EH (cell line): ENCODE measurements at places on chromosomes 6 and 20.

DNA sequence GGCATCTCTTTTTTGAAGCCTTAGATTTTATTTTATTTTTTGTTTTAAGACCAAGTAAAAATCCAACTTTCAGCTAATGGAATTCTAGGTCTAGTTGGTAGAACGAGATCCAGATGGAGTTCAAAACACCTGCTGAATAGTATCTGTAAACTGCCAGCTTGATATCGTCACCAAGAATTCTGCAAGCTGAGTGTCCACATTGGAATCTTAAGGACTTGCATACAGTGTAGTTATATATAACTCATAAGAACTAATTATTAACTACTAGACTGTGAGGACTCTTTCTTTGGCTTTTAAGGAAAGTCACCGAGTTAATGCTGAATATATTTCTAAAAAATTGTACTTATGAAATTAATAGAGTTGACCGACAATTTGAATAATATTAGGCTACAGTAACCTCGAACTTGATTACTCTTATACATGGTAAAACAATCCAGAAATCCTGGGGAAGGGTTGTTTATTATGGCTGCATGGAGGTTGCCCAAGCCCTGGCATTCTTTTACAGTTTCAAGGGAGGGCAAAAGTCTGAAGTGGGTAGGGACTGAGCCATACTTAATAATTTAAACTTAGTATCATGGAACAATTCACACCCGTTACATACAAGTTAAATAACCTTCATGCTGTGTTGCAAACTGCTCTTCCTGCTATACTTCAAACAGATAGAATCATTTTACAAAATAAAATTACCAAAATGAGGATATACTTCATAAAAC lies 553.9 kb downstream of the PTPRT start:
- DNase-seq, result no peak

- DNase-seq, result no peak
Observed at GRCh38 chr20:400454-401275, 7.4 kb upstream of the RBCK1 start.

DNA sequence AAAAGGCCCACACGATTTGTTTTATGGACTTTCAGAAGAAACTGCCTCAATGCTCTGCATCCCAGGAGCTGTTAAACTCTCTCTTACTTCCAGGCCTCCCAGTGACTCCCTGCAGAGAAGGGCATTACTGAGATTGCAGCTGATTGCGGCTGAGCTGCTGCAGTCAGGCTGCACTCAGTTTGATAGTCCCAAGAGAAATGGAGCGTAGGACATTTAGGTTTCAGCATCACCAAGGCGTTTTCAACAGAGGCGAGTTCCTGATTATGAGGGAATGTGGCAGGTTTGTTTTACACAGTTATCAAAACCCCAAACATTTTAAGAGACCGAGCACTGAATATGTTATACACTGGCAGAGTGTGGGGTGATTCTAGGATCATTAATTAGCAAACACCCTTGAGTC lies 145.6 kb downstream of the TBX18 start:
- peak; percentile 71 for DNase-seq

DNA sequence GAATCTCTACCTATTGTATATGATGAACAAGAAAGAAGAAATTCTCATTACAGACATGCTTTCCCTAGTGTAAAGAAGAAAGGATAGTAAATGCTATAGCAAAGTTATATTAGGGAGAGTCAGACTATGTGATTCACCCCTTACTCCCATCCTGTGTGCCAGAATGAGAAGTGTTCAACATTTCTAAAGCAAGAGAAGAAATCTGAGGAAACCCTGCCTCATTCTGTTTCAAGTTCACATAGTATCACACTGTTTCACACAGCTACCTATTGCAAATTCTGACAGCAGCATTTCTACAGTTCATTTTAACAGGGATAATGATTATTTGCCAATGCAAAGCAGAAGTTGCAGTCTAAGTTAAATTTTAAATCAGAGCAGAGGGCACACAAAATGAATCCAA lies 267.2 kb upstream of the TCF21 start:
- DNase-seq, result peak; percentile 9

DNA sequence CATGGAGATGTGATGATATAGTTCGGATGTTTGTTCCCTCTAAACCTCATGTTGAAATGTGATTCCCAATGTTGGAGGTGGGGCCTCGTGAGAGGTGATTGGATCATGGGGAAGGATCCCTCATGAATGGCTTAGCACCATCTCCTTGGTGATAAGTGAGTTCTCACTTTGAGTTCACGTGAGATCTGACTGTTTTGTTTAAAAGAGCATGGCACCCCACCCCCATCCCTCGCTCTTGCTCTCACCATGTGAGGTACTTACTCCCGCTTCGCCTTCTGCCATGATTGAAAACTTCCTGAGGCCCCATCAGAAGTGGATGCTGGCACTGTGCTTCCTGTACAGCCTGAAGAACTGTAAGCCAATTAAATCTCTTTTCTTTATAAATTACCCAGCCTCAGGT lies 10.9 kb downstream of the SLC32A1 start:
- DNase-seq, result no peak

- no peak for DNase-seq
Observed at GRCh38 chr6:139612135-139612465, 237.7 kb upstream of the CITED2 start.

DNA sequence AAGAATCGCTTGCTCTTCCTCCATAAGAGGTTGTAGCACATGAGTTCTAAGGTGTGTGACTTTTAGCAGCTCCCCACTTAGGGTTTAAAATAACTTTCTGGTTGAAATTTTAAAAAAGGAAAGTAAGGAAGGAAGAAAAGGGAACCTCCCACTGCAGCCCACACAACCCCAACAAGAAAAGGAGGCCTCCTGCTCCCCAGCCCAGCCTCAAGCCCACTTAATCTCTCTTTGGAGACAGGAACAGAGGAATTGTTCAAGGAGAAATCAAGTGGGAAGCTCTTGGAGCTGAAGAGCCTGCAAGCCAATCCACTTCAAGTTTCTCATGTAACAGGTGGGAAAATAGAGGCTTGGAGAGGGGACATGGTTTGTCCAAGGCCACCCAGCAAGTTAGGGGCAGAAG lies 39.1 kb upstream of the PREX1 start:
- DNase-seq, result no peak

GRCh38 chr20:35979544-35979943 lies 11.2 kb downstream of the CNBD2 start:
- no peak for DNase-seq

- peak; percentile 38 for DNase-seq
Observed at GRCh38 chr20:37564388-37565133, 36.9 kb upstream of the BLCAP start.

DNA sequence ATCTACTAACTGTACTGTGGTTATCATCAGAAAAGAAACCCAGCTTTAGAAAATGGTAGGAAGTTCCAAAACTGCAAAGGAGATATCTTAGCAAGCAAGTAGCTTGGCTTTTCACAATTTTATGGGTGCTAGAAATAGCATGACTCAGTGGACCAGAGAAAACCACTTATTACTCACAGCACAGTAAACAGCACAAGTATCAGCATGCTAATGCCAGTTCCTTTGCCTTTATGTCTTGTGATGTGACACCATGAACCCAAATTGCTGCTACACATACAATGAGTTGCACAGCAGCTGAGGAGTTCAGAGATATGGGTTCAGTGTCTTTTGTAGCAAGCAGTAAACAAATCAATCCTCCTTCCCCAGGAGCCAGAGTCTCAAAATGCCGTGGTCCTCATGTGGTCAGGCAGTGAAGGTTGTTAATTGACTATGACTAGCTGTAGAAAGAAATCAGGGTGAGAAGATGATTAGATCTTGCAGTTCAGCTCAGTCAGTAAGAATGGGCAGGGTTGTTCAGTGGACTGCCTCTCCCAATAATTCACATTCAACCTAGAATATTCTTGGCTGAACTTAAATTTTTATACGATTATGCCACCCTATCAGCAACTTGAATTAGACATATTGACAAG lies 73.3 kb downstream of the OPRM1 start:
- no peak for DNase-seq

GRCh38 chr20:325889-326644 lies 715 bp downstream of the SOX12 start:
- peak; percentile 67 for DNase-seq

DNA sequence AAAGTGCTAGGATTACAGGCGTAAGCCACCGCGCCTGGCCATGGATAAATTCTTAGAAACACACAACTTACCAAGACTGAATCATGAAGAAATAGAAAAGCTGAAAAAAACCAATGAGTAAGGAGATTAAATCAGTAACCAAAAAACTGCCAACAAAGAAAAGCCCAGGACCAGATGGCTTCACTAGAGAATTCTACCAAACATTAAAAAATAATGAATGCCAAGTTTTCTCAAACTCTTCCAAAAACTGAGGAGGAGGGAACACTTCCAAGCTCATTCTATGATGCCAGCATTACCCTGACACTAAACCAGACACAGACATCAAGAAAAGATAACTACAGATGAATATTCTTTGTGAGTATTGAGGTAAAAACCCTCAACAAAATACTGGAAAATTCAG lies 44.3 kb downstream of the USP49 start:
- no peak for DNase-seq

- DNase-seq, result no peak
Observed at GRCh38 chr6:123074616-123075015, 78.6 kb downstream of the CLVS2 start.

GRCh38 chr20:59078231-59078630 lies 35.6 kb upstream of the PRELID3B start:
- no peak for DNase-seq

DNA sequence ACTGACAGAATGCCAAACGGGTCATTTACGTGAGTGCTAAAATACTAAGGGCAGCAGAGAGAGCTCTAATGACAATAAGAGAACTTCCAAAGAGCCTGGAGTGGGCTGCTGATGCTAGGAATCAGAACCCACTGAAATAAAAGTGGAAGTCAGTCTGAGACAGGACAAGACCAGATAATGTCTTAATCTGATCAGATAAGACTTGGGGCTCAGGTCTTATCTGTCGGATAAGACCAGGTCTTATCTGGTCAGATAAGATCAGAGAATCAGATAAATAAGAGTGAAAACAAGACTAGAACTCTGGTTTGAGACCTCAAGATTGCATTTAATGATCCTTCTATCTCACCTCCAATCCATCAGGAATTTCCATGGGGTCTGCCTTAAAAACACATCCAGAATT lies 18.6 kb downstream of the LRP11 start:
- no peak for DNase-seq

DNA sequence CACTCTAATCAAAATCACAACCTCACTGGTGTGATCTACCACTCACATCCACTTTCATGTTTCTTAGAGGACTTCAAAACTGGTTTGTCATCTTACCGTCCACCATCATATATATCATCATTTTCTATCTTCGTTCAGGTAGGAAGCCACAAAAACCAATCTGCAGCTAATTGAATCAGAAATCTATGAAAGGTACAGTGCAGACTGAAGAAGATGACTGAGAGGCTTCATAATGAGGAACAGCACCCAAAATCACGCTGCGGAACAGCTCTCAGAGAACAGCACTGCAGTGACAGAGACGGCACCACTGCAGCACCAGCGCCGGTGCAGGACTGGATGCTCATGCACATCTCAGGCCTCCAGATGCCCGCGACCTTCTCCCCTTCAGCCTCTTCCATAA lies 13.0 kb downstream of the GMDS start:
- DNase-seq, result no peak

DNA sequence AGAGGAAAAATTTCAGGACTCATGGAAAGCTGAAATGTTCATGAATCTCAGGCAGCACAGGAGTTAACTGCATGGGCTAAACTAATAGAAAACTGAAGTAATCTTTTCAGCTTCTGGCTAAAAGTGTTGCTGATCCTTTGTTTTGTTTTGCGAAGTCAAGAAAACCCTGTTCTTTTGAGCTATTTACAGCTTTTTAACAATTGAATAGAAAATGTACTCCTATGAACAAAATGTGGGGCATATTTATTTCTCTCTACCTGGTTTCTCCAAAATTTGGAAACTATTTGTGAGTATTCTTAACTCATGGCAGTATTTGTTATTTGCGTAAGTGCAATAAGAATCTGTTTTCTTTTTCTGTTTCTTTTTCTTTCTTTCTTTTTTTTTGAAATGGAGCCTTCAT lies 818.8 kb upstream of the CITED2 start:
- no peak for DNase-seq

DNA sequence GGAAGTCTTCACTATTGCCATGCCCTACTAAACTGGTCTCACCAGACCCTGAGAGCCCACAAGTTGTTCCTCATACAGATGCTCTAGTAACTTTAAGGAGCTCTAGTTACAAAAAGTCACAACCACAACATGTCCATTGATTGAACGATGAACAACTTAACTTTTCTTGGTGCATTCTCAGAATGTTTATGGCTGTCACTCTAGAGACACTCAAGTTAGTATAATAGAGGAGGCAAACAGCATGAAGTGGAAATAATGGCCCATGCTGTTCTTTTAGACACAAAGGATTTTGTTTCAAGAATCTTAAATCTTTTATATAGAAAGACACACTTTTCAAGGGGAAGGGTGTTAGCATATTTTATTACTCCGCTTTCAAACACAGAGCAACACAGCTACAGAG lies 934.4 kb downstream of the HACE1 start:
- no peak for DNase-seq

- no peak for DNase-seq
Observed at GRCh38 chr20:49984426-49985153, 1.8 kb downstream of the SNAI1 start.

DNA sequence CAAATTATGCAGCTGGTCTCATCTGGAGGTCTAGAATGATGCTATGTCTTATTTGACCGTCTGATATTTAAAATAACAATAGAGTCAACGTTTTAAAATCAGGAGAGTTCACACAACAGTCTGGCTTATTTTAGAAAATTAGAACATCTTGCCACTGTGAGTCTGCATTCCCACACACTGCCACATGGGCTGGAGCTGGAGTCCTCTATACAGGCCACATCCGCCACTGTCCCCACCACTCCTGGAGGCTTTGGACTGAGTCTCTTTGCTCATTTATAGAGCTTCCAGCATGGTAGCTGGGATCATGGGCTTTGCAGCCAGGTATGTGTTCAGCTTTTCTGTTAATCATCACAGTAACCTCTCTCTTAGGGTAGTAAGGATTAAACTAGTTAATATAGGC lies 68.8 kb upstream of the ZNFX1 start:
- peak; percentile 10 for DNase-seq

- no peak for DNase-seq
Observed at GRCh38 chr6:16486661-16487060, 248.3 kb downstream of the GMPR start.

DNA sequence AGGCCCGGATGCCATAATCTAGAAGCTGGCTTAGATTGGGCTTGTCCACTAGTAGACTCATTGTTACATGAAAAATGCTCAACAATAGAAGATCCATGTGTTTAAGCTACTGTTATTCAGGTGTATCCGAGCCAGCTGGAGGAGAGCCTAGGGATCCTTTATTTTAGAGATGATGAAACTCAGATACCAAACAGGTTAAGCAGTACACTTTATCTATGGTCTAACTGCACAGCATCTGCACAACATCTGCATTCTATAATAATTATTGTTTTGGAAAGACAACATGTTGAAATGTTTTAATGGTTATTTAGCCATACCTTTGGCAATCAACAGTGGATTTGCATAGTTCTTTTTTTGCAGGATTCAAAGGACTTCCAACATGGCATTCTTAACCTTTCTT lies 134.1 kb downstream of the RFPL4B start:
- DNase-seq, result no peak

DNA sequence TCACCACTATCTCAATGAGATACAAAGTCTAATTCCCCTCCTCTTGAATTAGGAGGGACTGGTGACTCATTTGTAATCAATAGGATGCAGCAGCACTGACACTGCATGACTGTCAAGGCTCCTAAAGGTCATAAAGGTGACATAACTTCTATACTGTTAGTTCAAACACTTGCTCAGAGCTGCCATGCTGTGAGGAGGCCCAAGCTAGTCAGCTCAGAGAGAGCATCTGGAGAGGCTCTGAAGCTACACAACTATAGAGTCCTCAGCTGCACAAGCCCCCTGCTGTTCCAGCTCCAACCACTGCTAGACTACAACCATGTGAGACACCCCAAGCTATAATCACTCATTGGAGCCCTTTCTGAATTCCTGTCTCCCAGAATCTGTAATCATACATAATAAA lies 17.0 kb upstream of the HEY2 start:
- DNase-seq, result no peak
